ENCODE measurements at places on chromosomes 2 and 18. TPM values are rescaled to one million over a fixed set of nuclear protein-coding genes. Genes with fewer than 3 reads are reported as not detected.

DNA sequence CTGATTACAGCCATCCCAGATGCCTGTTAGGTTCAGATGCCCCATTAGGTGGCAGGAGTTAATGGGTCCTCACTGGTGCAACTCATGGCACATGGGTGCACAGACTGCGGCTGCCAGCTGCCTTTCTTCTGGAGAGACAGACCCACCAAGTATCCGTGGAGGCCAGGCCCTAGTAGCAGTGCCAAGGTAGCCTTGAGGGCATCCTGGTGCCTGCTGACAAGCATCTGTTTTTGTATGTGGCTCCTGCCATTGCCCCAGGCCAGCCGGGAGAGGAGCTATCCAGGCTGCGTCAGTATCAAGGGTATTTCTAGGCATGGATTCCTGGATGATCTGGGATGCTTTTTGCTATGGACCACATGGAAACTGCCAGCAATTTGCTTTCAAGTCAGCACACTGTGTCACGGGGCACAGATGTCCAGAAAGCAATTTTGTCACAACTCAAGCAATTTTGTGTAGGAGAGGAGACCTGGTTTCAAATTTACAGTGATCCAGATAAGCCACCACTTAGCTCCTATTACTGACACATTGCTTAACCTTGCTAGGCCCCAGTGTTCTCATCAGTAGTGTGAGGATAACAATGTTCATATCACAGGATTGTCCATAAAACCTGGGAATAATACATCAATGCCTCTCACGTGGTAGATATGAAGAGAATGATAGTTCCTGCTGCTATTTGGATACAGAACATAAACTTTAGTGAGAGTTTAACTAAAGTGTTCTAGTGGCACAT is 815.1 kb upstream of the RAB6C start:
- no peak overlapping the region for H3K4me3 ChIP-seq
- no peak overlapping the region for H3K27ac ChIP-seq
- H3K4me1 ChIP-seq, result no peaks in the 10 kb centered on the region
- no peaks in the 10 kb centered on the region for H3K27me3 ChIP-seq

DNA sequence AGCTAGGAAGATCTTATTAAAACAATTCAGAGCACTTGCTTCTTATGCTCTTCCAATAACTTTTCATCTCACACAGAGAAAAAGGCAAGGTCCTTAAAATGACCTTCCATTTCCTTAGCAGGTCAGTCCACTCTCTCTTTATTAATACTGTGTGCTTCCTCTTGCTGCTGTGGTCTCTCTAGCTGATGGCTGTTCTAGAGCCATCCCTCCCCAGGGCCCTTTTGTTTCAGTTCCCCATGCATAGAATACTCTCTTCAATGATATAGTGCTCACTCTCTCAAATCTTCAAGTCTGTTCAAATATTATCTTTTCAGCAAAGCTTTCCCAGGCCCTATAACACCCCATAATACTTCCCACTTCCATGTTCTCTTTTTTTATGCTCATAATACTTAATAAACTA is 469.3 kb downstream of the METTL4 start:
- H3K36me3 ChIP-seq, result no peaks in the 10 kb centered on the region
- no peak overlapping the region for H3K27ac ChIP-seq

GRCh38 chr2:223090540-223091235 is 38.7 kb downstream of the KCNE4 start:
- no peaks in the 10 kb centered on the region for H3K27me3 ChIP-seq
- no peaks in the 10 kb centered on the region for H3K4me1 ChIP-seq
- H3K36me3 ChIP-seq, result no peaks in the 10 kb centered on the region
- H3K4me3 ChIP-seq, result no peak overlapping the region
- no peak overlapping the region for H3K27ac ChIP-seq

The GPR39 gene
- total RNA-seq, result 1.3 TPM

GRCh38 chr2:4077017-4077416 is 373.6 kb downstream of the DCDC2C start:
- no peaks in the 10 kb centered on the region for H3K4me1 ChIP-seq
- no peak overlapping the region for H3K27ac ChIP-seq
- H3K36me3 ChIP-seq, result no peaks in the 10 kb centered on the region
- no peak for DNase-seq
- H3K27me3 ChIP-seq, result no peaks in the 10 kb centered on the region

DNA sequence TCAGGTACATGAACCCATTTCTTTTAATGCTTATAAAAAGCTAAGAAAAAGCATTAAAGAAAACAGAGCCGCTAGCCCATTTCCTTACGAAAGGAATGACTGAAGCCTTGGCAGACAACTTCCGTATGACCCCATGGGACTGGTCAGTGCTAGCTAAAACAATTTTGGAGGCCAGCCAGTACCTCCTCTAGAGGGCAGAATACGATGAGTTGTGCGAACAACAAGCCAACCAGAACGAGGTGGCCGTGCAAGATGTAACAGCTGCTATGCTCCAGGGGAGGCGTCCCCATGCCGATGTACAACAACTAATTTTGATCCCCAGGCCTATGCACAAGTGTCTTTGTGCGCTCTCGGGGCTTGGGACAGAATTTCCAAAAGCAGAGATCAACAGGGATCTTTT is 16.7 kb downstream of the MAP3K2 start:
- H3K27me3 ChIP-seq, result no peaks in the 10 kb centered on the region
- H3K4me1 ChIP-seq, result no peaks in the 10 kb centered on the region
- DNase-seq, result no peak
- no peak overlapping the region for H3K4me3 ChIP-seq

- H3K4me3 ChIP-seq, result no peak overlapping the region
- no peaks in the 10 kb centered on the region for H3K4me1 ChIP-seq
These were observed 375.0 kb upstream of the ZEB2 start for GRCh38 chr2:144894612-144895599.

The MROH2A gene
- total RNA-seq, result not detected

The UGT1A5 gene
- total RNA-seq, result not detected

DNA sequence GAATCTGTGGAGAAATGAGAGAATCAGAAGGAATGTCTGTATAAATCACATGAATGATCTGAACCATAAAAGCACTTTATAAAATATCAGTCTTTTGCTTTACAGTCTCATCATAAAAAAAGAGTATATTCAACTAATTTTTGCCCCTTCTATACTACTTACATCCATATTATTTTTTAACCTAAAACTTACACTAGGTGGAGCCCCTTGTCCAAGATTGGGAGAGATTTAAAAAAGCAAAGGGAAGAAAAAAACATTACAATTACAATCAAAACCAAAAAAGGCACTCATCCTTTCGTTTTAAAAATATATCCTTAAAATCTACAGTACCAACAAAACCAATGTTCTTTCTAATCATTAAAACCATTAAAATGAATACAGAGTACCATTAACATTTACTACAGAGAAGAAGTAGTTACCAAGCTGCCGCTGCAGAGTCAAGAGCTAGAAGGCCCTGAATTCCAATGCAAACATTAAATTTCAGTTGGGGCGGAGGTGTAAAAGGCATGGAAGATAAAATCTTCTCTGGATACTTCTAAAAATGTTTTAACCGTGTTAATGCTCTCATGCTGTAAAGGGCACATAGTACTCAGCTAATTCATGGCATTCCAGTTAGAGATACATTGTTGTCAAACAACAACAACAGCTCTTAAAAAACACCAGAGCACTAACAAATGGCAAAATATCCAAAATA is 56.7 kb upstream of the EPB41L3 start:
- no peak overlapping the region for H3K4me3 ChIP-seq
- no peaks in the 10 kb centered on the region for H3K27me3 ChIP-seq
- H3K4me1 ChIP-seq, result no peaks in the 10 kb centered on the region

- H3K27me3 ChIP-seq, result no peaks in the 10 kb centered on the region
- no peaks in the 10 kb centered on the region for H3K36me3 ChIP-seq
- peak overlapping the region; percentile 65 for H3K27ac ChIP-seq
- no peaks in the 10 kb centered on the region for H3K4me1 ChIP-seq
- H3K4me3 ChIP-seq, result no peak overlapping the region
These were observed 190.1 kb downstream of the TTC32 start for GRCh38 chr2:19711470-19712372.

The PARD6G gene
- total RNA-seq, result 2.1 TPM

The MARCHF4 gene
- total RNA-seq, result 0.26 TPM

DNA sequence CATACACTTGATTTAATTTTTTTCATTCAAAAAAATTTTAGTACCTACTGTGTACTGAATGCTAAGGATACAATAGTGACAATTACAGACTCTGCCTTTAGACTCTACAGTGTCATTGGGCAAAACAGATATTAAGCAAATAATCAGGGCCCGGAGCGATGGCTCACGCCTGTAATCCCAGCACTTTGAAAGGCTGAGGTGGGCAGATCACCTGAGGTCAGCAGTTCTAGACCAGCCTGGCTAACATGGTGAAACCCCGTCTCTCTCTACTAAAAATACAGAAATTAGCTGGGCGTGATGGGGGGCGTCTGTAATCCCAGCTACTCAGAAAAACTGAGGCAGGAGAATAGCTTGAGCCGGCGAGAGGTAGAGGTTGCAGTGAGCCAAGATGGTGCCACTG is 1.4 kb downstream of the UBXN2A start:
- no peak overlapping the region for H3K4me3 ChIP-seq
- peaks cover 4% of the 10 kb centered on the region for H3K4me1 ChIP-seq
- no peaks in the 10 kb centered on the region for H3K36me3 ChIP-seq
- H3K27me3 ChIP-seq, result no peaks in the 10 kb centered on the region
- H3K27ac ChIP-seq, result no peak overlapping the region
- no peak for DNase-seq

The RHOB gene
- 171 TPM for total RNA-seq

The PLGLB2 gene
- total RNA-seq, result 1.7 TPM

DNA sequence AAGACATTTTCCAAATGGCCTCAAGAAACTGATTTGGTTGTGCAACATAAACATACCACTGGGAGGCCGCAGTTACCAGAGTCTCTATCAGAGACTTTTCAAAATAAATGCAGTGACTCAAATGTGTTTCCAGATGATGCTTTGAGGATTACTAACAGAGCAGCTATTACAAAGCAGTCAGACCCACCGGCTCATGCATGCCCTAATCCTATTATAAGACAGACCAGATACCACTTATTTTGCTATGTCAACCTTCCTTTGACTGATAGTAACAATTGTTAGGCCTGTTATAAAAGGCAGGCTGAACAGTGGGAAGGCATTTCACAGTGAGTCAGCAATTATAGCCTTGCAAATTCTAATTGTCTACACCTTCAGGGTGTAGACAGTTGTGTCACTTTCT is 217.7 kb downstream of the LRRTM1 start:
- DNase-seq, result peak; percentile 66
- no peaks in the 10 kb centered on the region for H3K36me3 ChIP-seq
- H3K4me1 ChIP-seq, result peaks cover 3% of the 10 kb centered on the region
- H3K27me3 ChIP-seq, result no peaks in the 10 kb centered on the region
- no peak overlapping the region for H3K27ac ChIP-seq

DNA sequence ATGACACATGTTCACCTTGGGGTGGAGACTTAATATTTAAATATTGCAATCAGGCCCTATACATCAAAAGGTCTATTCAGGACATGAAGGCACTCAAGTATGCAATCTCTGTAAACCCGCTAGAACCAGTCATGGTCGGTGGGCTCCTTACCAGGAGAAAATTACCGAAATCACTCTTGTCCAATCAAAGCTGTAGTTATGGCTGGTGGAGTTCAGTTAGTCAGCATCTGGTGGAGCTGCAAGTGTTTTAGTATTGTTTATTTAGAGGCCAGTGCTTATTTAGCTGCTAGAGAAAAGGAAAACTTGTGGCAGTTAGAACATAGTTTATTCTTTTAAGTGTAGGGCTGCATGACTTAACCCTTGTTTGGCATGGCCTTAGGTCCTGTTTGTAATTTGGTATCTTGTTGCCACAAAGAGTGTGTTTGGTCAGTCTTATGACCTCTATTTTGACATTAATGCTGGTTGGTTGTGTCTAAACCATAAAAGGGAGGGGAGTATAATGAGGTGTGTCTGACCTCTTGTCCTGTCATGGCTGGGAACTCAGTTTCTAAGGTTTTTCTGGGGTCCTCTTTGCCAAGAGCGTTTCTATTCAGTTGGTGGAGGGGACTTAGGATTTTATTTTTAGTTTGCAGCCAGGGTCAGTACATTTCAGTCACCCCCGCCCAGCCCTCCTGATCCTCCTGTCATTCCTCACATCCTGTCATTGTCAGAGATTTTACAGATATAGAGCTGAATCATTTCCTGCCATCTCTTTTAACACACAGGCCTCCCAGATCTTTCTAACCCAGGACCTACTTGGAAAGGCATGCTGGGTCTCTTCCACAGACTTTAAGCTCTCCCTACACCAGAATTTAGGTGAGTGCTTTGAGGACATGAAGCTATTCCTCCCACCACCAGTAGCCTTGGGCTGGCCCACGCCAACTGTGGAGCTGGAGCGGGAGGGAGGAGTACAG is 108.1 kb downstream of the XRCC5 start:
- no peaks in the 10 kb centered on the region for H3K36me3 ChIP-seq
- H3K27me3 ChIP-seq, result no peaks in the 10 kb centered on the region
- peaks cover 23% of the 10 kb centered on the region for H3K4me1 ChIP-seq

DNA sequence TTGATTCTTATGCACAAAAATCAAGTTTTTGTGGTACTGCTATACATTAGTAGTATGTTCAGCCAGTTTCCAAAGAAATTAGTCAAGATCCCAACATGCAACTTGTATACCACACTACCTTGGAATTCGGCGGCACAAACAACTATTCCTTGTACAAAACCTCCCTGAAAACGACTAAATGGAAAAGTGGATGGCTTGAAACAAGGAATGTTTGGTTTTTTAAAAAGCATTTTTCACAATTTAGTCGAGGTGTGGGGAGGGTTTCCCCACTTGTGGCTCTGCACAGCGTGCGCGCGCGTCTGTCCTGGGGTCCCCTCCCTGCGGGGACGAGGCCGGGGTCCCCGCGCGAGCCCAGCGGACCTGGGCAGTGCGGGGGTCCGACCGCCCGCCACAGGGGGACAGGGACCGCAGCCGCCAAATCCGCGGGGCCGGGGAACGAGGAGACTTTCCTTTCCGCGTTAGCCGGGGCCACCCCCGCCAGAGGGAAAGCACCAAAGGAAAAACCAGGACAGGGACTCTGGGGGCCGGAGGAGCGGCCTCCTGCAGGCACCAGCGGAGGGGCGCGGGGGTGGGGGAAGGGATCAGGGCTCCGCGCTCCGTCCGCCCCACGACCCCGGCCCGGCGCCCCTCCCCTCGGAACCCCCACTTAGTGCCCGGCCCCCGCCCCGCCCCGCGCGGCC is 534 bp upstream of the SOCS6 start:
- peaks cover 2% of the 10 kb centered on the region for H3K36me3 ChIP-seq
- DNase-seq, result peak; percentile 48
- no peaks in the 10 kb centered on the region for H3K27me3 ChIP-seq
- H3K4me3 ChIP-seq, result peak overlapping the region; percentile 72
- H3K27ac ChIP-seq, result peak overlapping the region; percentile 64

The UGT1A6 gene
- not detected for total RNA-seq

DNA sequence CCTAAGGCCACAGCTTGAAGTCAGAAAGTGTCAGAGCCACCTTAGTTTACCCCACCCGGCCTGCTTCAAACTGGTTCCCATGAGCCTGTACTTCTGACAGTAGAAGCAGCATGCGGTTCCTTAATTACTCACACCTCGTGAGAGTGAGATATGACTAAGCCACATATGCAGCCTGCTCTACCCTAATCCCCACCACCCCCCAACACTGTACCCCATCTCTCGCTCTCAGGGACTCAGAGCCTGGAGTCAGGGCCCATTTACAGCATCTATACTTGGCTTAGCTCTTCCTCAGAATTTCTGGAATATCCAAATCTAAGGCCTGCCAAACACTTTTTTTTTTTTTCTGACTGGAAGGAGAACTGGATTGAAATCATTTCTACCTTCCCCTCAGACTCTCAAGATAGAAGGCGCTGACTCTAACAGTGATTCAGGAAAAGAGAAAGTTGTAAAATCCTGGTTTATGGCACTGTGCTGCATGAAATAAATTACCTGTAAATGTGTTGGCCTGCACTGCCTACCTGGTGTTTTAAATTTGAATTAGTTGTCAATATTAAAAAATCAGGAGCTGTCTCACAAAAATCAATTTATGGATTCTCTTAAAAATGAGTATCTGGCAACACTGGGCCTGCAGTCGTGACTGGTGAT is 360.0 kb downstream of the RND3 start:
- DNase-seq, result no peak
- H3K4me3 ChIP-seq, result no peak overlapping the region
- H3K27ac ChIP-seq, result no peak overlapping the region
